ENCODE measurements at places on chromosomes 1 and 21.

DNA sequence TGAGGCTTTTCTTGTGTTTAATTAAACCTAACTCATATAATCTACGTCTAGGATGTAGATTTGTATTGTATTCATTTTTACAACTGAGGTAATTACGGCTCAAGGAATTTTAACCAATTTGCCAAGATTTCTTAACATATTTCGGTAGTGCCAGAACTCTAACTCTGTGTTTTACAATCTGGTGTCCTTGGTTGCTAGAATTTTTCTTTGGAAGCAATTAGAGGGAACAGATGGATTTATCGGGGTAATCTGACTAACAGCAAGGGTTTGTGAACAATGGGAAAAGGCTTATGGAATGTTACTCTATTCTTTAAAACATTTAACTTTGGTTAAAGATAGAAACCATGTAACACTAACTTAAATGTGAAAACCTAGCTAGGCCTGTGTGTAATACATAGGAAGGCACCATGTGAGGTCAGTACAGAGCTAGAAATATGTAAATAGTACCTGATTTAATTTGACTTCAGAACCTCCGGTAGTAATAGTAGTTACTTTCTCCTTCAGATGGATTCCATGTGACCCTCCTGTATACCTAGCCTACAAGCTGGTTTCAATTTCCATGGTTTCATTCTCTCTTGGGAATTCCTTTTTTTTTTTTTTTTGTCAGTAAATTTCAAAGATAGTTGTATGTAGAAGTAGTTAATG lies 1.2 kb downstream of the MTF2 start:
- no peak for DNase-seq

DNA sequence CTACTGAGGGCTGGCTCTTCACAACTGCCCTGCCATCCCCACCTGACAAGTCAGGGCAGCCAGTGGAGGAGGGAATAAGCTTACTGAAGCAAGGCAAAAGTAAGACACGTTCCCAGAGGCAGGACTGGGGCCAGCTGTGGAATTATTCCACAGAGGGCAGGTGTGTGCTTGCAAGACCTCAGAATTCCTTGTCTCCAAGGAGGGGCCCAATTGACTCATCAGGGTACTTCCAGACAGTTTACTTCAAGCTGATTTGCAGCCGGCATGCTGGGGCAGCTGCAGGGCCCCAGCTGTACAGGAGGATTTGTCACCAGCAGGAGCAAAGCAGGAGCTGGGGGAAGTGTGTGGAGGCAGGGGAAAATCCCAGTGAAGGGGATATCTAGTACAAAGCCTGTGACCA lies 167.5 kb upstream of the CAMK1G start:
- DNase-seq = no peak

DNA sequence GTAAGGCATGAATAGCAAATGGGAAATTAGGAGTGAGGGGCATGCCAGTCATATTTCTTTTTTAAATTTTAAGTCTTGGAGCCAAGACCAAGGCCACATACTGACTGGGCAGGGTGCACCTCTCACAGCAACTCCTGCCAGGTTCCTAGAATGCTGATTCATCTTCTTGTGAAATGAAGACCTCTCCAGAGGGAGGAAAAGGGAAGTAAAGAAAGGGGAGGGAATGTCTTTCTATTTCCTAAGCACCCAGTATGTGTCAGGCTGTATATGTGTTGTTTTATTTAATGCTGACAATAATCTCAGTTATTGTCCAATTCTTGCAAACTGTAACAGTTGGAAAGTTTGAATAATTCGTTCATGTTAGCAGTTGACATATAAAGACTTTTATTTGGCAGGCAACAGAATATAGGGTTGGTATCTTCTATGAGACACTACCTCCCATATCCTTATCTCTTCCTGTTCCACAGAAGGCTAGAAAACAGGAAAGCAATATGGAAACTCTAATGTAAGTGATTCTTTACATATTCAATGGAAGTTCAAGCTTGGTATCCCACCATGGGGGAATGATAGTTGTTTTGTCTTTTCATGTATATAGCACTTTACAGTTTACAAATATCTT lies 259.1 kb upstream of the USP24 start:
- DNase-seq = no peak

- DNase-seq = no peak
These were observed 10.2 kb upstream of the NKAIN1 start for GRCh38 chr1:31249854-31250253.
